Muscle of back (tissue), 13 donors: ENCODE measurements at places on chromosomes 13 and 19. TPM values are rescaled to one million over a fixed set of nuclear protein-coding genes. Genes with fewer than 3 reads are reported as not detected.

The SIAH3 gene
- 0.10 TPM for polyA plus RNA-seq

The NLRP4 gene
- not detected for polyA plus RNA-seq

The LILRB5 gene
- 9.0 TPM for polyA plus RNA-seq

The FNDC3A gene
- 32.3 TPM for polyA plus RNA-seq

The SACS gene
- 56.1 TPM for polyA plus RNA-seq

GRCh38 chr19:29372091-29372415, 153.7 kb upstream of the VSTM2B start:
- DNase-seq, result no peak

- DNase-seq, result no peak
These were observed 24.9 kb upstream of the TPM4 start for GRCh38 chr19:16051254-16052025.

- DNase-seq, result no peak
These were observed 11.8 kb upstream of the CD70 start for GRCh38 chr19:6602729-6603114.

DNA sequence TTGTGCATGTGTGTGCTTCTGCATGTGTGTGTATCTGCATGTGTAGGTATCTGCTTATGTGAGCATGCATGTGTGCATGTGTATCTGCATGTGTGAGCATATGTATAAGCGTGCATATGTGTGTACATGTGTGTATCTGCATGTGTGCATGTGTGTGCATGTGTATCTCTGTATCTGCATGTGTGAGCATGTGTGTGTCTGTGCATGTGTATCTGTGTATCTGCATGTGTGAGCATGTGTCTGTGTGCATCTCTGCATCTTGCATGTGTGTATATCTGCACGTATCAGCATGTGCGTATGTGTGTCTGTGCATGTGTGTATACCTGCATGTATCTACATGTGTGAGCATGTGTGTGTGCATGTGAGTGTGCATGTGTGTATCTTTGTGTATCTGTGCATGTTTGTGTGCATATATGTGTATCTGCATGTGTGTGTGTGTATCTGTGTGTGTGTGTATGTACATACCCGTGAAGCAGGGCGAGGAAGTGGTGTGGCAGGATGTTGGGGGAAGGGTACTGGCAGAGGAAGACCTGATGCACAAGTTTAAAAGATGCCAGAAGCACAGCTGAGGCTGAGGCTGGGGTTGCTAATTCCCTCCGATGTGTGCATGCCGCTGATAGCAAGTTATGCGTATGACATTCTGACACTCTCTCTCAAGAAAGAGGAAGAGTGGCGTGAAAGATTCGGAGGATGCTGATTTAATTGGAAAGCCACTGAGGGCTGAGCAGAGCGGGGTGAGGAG, 64.2 kb downstream of the TEX29 start:
- DNase-seq, result no peak

DNA sequence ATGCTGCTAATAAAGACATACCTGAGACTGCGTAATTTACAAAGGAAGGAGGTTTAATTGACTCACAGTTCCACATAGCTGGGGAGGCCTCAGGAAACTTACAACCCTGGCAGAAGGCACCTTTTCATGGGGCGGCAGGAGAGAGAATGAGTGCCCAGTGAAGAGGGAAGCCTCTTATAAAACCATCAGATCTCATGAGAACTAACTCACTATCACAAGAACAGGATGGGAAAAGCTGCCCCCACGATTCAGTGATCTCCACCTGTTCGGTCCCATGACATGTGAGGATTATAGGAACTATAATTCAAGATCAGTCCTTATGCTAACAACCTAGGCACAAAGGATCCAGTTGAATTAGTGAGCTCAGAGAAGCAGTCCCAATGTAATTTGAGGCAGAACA, 59.4 kb downstream of the GPC6 start:
- no peak for DNase-seq

DNA sequence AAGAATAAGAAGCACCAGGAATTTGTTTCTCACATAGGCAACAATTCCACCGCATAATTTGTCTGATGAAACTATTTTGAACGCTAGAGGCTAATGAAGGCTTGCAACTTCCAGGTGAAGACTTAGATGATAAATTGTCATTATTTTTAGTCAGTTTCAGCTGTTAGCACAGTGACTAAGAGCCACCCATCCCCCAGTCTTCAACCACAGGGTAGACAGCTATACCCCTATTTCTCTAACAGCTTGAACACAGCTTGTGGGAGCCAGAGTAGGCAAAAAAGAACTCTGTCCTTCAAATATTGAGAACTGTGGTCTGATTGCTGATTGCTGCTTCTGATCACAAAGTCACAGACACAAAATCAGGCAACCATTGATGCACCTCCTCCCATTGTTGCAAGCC, 1124.8 kb upstream of the PRR20A start:
- no peak for DNase-seq

GRCh38 chr19:41226053-41226873, 7.2 kb downstream of the AXL start:
- DNase-seq, result peak; percentile 64

DNA sequence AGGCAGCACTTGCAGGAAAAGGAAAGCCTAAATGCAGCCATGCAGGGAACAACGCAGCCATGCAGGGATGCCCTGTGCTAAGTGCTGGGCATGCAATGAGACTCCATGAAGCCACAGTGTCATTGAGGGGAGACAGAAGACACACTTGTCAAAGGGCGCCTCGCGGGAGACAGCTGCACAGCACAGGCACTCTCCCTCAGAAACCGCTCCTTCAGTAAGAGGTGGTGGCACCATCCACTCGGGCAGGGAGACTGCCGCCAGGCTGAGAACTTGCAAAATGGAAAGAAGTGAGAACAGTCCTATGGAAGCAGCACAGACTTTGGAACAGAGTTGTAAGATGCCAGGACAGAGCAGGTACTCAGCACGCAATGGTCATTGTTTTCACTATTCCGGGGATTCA, 51.1 kb downstream of the GGACT start:
- no peak for DNase-seq
